Fibroblast of lung (primary cell): ENCODE measurements at places on chromosomes 4 and X.

GRCh38 chr4:27429364-27429871 lies 568.8 kb downstream of the STIM2 start:
- peak; percentile 52 for DNase-seq

GRCh38 chr4:185298728-185299430 lies 89.5 kb downstream of the SNX25 start:
- DNase-seq = no peak

- DNase-seq = peak; percentile 45
Measured at GRCh38 chrX:130975947-130976346, 72.9 kb upstream of the ENOX2 start.

DNA sequence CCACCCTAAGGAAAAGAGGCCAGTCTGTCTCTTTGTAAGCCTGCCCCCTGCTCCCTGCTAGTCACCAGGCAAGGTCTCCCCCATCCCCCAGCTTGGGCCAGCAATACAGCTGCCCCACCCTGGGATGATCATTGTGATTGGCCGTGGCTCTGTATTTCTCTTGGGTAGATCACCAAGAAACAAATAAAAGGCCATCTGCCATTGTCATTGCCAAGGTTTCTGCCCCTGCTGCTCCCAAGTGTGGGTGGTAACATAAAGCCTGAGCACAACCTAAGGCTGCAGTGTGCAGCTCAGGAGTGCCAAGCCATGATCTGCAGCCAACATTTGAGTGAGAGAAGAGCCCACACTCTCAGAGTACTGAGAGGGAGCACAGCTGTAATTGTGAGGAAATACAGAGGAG lies 241.0 kb upstream of the POF1B start:
- no peak for DNase-seq

GRCh38 chrX:97401154-97401553 lies 517.4 kb downstream of the RPA4 start:
- no peak for DNase-seq

- peak; percentile 91 for DNase-seq
Measured at GRCh38 chr4:94507708-94508107, 56.0 kb downstream of the PDLIM5 start.
